RPMI7951 (cell line): ENCODE measurements at places on chromosomes 6 and 20. TPM values are rescaled to one million over a fixed set of nuclear protein-coding genes. Genes with fewer than 3 reads are reported as not detected.

The TMEM151B gene
- 0.12 TPM in 1 of 2 replicates, not detected in the other for total RNA-seq

The BPIFB4 gene
- total RNA-seq, result not detected in 2 replicates

The FANCE gene
- total RNA-seq, result 6.0 and 7.0 TPM in 2 replicates

The OLIG3 gene
- not detected in 2 replicates for total RNA-seq

The DDRGK1 gene
- total RNA-seq, result 37.6 and 43.5 TPM in 2 replicates

The ZNF334 gene
- total RNA-seq, result not detected in 2 replicates

- DNase-seq, result no peak
Measured at GRCh38 chr20:15774926-15775325, 798.3 kb downstream of the KIF16B start.

DNA sequence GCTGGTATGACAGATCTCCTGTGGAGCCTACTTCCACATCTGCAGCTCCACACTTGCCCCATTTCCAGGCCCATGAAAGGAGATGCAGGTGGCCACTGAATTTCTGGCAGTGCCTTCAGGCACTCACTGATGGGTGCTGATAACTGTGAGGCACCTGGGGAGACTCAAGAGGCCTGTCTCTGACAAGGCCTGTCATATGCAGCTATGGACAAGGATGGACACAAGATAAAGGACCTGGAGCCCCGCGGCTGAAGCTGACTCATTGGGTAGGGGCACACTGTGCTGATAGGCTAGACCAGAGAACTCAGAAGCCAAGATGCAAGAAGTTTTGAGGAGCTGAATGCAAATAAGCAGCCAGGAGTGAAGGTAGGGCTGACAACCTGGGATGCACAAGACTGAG lies 81.0 kb upstream of the LRFN2 start:
- no peak for DNase-seq

- no peak for DNase-seq
Measured at GRCh38 chr6:80316686-80317231, 210.3 kb downstream of the BCKDHB start.

DNA sequence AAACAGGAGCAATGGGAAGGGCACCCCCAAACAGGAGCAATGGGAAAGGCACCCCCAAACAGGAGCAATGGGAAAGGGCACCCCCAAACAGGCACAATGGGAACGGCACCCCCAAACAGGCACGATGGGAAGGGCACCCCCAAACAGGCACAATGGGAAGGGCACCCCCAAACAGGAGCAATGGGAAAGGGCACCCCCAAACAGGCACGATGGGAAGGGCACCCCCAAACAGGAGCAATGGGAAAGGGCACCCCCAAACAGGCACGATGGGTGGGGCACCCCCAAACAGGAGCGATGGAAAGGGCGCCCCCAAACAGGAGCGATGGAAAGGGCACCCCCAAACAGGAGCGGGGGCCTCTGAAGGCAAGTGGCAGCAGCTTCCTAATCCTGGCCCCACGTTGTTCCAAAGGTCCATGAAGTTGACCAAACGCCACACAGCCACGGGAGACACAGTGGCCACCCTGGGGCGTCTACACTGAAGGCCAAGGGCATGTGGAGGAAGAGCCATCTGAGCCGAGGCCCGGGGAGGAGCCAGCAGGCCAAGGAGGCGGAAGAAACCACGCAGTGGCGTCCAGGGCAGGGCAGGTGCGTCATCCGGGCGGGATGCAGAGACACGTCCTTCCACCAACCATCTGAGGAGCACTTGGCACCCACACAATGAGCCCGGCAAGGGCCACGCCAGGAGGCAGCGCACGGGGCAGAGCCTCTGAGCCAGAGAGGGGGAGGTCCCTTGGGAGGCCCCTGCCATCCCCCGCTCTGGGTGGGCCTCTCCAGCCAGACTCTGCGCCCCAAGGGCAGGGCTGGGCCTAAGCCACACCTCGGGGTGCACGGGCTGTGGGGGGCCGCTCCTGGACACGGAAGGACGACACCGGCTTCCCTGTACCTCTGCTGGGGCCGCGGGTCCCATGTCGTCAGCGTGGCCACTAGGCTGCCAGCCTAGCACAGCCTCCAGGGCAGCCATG lies 21.5 kb upstream of the NTSR1 start:
- no peak for DNase-seq

- no peak for DNase-seq
Measured at GRCh38 chr6:166587631-166588413, 1.3 kb upstream of the RAMACL start.

GRCh38 chr6:119210596-119210995 lies 132.1 kb upstream of the FAM184A start:
- no peak for DNase-seq

GRCh38 chr20:47727170-47727880 lies 58.0 kb downstream of the SULF2 start:
- DNase-seq, result peak; percentile 54

- DNase-seq, result peak; percentile 62
Measured at GRCh38 chr6:142872376-142872775, 72.6 kb downstream of the HIVEP2 start.
